ENCODE measurements at places on chromosomes 12 and 14. TPM values are rescaled to one million over a fixed set of nuclear protein-coding genes. Genes with fewer than 3 reads are reported as not detected.

DNA sequence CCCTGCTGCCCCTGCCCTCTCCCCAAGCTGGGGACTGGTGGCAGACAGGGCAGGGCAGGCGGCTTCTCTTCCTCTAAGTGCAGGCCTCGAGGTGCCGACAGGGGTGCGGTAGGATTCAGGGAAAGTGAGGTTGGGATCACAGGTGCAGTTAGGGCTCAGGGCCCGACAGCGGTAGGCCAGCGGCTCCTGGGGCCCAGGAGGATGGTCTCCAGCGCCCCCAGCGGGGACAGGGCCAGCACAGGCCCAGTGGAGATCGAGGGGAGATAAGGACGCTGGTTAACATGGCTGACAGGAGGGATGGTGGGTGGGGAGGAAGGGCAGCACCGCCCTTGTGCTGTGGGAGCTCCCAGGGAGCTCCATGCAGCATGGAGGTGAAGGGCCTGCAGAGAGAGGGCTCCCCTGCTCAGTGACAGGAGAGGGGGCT lies 935 bp upstream of the CRIP1 start:
- peak; percentile 64 for DNase-seq

- DNase-seq: no peak
These were observed 27.1 kb upstream of the COL2A1 start for GRCh38 chr12:48031135-48031960.

GRCh38 chr12:69388371-69388770 lies 28.8 kb downstream of the YEATS4 start:
- DNase-seq: peak; percentile 26

The TRAF3 gene
- 17.7 TPM for polyA plus RNA-seq

- DNase-seq: no peak
These were observed 1682.8 kb upstream of the FLRT2 start for GRCh38 chr14:83847102-83847501.

The TAS2R50 gene
- not detected for polyA plus RNA-seq

All from CD4-positive, CD25-positive, alpha-beta regulatory T cell (primary cell).